ENCODE measurements at places on chromosomes 7 and 10.

GRCh38 chr7:50645186-50645585 lies 80.0 kb upstream of the DDC start:
- no peak for DNase-seq

DNA sequence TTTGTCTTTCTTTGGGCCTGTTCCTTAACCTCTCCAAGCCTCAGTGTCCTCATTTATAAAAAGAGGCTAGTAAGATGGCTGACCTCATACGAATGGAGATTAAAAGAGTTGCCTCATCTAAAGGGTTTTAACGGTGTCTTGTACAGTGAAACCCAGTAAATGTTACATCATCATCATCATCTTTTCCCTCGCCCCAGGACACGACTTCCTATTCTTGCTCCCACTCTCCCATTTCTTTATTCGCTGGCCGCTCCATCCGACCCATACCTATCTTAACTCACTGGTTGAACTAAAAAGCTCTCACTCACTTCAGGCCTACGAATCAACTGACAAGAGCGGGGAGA lies 554 bp downstream of the FRA10AC1 start:
- DNase-seq: no peak

DNA sequence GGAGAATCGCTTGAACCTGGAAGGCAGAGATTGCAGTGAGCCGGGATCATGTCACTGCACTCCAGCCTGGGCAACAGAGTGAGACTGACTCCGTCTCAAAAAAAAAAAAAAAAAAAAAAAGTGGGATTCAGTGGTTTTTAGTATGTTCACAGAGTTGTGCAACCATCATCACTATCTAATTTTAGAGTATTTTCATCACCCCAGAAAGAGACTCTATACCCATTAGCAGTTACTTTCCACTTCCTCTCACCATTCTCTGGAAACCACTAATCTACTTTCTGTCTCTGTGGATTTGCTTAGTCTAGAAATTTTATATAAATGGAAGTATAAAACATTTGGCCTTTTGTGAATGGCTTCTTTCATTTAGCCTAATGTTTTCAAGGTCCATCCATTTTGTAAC lies 113.4 kb downstream of the ST7 start:
- DNase-seq: no peak

GRCh38 chr7:134458341-134458805 lies 527 bp downstream of the AKR1B1 start:
- DNase-seq: peak; percentile 38

GRCh38 chr10:32347363-32348022 lies 535 bp upstream of the EPC1 start:
- DNase-seq: no peak

GRCh38 chr10:124090601-124091209 lies 2.7 kb downstream of the CHST15 start:
- no peak for DNase-seq

DNA sequence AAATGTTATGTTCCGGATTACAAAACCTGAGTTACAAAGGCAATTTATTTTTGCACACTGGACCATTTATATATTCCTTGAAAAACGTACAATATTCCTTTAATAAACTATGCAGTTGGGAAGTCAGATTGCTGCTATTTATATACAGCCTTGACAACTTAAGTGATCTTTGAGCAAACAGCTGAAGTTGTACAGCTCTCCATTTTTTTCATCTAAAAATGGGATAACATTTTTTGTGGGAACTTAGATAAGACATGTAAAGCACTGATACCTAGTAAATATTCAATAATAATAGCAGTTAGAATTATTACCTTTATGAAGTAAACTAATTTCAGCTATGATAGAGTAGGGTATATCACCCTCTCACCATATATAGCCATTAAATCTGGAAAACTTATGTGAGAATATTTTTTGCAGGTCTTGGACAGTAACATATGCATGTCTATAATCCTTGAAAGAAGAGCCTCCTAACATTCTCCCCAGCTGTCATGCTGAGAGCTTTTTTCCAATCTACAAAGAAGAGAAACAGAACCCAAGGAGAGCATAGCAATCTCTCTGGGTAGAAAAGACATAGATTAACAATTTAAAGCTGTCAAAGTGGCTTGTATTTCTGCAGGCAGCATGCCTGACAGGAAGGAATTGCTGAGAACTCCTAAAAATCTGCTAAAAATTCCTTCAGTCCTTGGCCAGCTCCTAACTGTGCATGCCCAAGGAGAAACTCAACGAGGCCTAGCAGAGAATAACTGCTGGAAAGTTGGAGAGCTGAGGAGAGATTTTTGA lies 326.0 kb downstream of the CRPPA start:
- no peak for DNase-seq

- DNase-seq: no peak
These were observed 550.4 kb upstream of the PCDH15 start for GRCh38 chr10:55351431-55351830.

DNA sequence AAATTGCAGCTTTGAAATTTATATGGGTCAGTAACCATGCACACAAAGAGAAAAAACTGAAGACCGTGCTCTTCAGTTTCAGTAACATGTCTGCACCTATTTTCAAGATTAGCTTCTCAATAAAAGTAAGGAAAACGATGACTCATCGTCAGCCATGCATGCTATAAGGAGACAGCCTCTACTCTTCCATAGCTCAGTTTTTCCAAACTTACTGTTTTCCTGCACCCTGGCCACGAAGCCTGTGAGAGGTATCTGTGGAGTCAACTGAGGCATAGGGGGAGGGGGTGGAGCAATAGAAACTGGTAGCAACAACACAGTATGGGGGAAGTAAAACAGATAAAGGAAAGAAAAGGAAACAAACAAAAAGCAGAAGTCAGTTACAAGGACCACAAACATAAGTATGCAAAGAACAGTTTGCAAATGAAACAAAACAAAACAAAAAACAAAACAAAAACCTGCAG lies 58.0 kb downstream of the PDSS1 start:
- no peak for DNase-seq

GRCh38 chr10:77231884-77232610 lies 405.6 kb downstream of the KCNMA1 start:
- no peak for DNase-seq

GRCh38 chr10:71632200-71632820 lies 87.3 kb downstream of the C10orf105 start:
- no peak for DNase-seq

DNA sequence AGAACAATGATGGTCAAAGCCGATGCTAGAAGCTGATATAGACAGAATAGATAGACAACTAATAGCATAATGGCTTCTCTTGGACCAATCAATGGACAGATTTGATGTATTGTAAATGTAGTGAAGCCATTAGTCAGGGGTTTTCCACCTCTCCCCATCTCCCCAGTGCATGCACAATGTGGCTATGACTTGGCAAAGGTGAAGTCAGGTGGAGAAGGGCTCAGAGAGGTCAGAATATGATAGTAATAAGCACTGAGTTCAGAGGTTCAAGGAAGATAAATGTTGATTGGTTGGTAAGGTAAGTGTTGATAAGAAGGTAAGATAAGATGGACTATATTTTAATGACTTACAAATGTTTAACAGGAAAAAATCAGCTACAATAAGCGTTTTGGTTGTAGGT lies 28.5 kb downstream of the BLNK start:
- DNase-seq: no peak

DNA sequence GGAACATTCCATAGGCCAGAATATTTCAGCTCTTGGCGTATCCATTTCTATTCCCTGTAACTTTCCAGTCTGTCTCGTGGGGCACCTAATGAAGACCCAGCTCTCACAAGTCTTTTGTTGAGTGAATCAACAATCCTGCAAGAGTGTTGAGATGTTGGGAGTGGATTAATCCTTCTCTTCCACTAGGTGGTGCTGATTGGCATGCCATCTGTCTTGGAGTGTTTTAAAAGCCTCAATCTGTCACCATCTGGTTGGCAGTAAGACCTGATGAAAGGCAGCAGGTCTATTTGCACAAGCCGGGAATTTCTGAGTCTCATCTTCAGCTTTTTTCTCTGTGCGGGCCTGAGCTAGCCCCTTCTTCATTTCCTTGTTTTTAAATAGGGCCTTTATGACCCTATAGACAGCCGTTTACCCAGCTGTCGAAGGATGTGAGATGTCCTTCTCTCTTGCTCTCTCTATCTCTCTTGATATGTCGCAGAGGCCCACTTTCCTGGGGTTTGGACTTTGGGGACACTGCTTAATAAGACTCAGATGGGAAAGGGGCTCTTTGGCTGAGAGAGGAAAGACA lies 180.5 kb downstream of the ZNF365 start:
- no peak for DNase-seq

GRCh38 chr7:51034521-51035264 lies 252.0 kb upstream of the GRB10 start:
- DNase-seq: no peak

DNA sequence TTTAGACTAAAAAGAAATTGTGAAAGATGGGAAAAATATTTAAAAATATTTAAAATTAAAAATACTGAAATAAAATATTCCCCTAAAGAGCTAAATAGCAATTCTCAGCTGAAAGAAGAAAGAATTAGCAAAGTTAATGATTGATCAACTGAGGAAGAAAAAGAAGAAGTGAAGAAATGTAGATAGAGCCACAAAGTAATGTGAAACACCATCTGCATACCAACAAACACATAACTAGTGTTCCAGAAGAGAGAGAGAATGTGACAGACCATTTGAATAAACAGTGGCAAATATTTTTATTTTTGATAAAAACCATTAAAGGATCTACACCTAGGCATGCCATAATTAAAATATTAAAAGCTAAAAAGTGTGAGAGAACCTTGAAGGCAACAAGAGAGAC lies 784.5 kb upstream of the ZWINT start:
- no peak for DNase-seq
